Activated T-cell treated with anti-CD3 and anti-CD28 coated beads, Interleukin-2, amount 50 U/mL, for 1 hour (primary cell): ENCODE measurements at places on chromosomes 12 and 14.

GRCh38 chr12:106987846-106988245 is 900 bp upstream of the MTERF2 start:
- no peak for DNase-seq

GRCh38 chr12:110269622-110270124 is 11.4 kb upstream of the ATP2A2 start:
- no peak for DNase-seq

GRCh38 chr12:108969622-108970021 is 51.2 kb downstream of the SVOP start:
- no peak for DNase-seq

GRCh38 chr12:53045696-53046045 is 4.2 kb upstream of the TNS2 start:
- no peak for DNase-seq

DNA sequence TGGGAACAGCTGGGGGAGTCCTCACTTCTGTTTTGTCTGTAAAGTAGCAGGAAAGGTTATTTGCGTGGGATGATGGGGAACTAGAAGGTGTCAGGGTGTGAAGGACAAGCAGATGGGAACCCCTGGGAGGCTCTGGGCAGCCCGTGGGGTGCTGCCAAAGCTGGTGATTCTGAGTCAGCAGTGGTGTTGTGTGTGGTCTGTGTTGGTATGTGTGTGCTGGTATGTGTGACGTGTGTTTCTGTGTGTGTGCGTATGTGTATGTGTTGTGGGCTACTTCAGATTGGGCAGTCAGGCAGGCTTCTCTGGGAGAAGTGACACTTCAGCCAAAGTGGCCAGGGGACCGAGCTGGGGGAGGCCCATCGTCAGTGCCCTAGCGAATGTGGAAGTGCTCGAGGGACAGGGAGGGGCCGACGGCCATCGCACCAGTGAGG is 15.3 kb upstream of the BDKRB2 start:
- DNase-seq = no peak

DNA sequence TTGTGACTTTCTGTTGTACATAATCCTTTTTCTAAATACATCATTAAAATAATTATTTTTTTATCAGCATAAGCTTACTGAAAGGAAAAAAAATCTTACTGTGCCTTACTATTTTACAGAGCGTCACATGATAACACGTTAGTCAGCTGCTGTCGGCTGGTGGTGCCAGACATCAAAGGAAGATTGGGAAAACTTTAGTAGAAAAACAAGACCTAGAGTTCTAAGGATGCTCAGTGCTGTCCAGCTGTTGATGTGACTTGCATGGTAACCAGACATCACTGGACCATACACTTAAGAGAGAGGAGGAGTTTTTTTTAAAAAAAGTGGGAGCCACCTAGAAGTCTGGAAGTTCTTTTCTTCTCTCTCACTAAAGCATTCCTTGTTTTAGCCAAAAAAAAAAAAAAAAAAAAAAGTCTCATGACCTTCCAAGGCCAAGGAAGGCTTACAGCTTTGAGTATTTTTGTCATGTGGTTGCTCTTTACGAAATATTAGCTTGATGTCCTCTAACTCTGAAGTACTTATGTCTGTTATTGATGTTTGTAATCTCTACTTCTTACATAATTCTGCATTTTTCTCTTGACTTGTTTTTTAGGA is 4.5 kb downstream of the RASSF8 start:
- DNase-seq = no peak

GRCh38 chr14:76109087-76109880 is 42.4 kb upstream of the GPATCH2L start:
- DNase-seq = no peak

DNA sequence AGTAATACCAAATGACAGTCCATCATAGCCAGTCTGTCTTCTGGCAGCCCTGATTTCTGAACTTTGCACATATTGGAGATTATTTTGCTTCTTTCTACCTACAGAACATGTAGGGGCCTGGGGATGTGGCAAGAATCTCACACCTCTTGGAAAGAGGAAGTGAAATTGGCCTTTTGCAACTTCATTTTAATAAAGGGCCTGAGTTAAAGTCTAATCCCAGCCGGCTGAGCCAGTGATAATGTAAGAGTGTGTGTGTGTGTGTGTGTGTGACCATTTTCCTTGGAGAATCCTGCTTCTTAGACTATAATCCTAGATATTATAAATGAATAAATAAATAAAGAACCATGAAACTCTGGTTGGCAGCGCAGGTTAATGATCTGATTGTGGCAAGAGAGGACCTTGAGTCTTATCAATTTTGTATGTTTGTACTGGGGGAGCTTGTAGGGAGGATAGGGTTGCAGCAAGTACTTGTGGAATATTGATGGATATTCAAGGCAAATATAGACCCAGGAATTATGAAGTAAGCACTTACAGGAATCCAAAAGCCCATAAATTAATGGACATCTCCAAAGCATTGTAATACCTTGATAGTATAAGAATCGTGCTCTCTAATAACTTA is 233.2 kb upstream of the AMIGO2 start:
- no peak for DNase-seq

DNA sequence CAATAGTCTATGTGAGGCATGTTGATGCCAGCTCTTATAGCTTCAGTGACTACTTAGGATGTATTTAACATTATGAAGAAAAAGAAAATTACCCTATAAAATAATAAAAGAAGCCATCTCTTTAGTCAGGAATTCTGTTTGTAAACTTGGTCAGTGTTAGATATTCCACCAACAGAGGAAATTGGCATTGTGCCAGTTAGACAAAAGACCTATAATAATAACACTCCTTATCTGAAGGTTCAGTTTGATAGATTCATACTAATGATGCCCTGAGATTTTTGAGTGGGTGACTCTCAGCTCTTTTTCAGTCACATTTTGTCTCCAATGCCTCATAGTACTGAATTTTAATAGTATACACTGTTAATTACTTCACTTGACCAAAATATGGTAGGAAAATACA is 6.6 kb downstream of the SYT10 start:
- no peak for DNase-seq

- DNase-seq = peak; percentile 53
These were observed 66.8 kb upstream of the GPR68 start for GRCh38 chr14:91311284-91311662.

DNA sequence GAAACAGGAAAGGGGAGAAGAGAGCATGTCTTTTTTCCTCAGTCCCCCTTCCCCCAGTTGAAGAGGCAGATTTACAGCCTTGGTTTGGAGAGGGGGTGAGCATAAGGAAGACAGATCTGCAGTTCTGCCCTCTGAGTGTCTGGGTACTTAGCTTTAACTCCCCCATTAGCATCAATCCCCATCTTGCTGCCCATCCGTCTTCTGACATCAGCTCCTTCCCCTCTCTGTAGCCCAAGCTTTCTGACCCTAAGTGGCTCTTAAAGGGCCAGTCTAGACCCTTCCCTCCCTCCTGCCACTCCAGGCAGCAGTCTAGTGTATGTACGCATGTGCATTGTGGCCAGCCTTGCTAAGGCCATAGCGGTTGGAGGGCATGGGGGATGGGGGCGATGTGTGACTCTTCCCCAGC is 7.3 kb downstream of the GPR84 start:
- DNase-seq = no peak

DNA sequence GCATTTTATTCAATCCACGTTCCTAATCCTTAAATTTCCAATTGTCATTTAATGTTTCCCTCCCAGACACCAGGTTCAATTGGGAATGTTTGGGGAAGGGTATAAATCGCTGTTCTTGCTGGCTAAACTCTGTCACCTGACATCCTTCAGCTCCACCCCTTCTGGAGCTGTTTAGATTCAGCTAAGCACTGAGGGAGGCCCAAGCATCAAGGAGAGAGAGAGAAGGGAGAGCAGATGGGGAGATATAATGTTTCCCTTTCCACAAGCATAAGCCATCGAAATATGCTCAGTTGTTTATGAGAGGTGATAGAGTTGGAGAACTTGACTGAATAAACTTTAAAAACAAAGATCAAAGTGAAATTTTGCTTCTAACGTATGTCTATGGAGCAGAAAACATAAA is 1.8 kb downstream of the ABCC9 start:
- no peak for DNase-seq

DNA sequence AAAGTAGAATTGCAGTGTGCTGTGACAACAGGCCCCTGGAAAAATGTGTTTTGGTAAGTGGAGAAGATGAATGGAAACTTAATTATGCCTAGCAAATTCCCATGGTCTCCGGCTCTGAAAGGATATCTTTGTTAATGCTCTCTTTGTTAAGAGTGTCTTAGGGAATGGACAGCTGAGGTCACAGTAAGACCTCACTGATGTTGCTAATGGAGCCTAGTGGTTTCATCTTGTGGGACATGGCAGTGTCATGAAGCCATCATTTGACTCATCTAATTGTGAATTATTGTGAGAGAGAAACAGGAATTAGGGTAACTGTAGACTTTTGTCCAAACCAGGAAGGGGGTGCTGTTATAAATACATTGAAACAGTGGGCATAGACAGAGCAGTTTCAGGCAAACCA is 330.3 kb downstream of the TMTC2 start:
- no peak for DNase-seq

DNA sequence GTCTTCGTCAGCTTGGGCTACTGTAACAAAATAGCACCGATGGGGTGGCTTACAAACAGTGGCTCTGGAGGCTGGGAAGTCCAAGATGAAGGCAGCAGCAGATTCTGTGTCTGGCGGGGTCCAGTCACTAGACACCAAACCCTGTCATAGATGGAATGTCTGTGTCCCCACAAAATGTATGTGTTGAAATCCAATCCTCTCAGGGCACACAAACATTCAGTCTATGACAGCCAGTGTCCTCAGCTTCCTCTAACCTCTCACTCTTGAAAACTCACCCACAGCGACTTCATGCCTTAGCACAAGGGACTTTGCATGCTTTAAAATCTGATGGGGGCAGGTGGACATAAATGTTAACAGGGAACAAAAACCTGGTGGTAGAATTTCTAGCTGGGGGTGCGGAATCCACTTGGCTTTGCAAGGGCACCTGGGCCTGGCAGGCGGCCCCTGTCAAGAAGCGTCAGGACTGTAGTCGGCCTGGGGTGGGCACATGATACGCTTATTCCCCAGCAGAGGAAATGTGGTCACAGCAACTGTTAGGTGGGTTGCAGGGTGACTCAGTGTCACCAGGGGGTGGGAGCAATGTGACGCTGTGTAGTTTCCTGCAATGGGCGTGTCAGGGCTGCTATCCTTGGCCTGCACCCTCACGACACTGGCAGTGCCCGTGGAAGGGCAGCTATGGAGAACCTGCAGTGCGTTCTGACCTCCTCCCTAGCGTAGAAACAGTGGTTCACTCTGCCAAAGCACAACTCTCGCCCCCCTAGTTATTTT is 17.7 kb downstream of the RIN3 start:
- peak; percentile 73 for DNase-seq

DNA sequence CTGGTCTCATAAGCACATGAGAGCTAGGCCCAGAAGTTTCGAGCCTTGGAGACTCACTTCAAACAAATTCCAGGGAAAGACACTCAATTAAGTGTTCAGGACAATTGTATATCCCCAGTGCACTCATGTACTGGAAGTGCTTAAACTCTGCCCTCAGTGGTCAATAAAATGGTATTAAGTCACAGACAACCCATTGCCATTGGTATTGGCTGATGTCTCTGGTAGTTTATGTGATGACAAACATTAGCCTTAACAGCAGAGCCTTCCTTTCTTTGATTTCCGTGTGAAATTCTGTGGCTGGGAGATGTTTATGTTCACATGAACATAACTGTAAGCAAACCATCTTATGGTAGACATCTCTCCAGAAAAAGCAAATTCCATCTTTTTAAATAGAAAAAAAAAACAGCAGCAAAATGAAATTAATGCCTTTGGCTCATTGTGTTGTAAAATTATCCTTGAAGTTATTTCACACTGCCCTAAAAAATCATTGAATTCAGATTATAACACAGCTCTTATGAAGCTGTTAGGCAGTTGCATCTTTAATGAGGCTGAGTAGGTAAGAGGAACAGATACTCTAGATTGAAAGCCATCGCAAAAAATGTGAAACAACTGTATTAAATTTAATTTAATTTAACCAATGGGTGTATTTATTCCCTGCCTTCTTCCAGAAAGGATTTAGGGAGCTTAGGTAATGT is 216.2 kb upstream of the PLEKHG7 start:
- no peak for DNase-seq

DNA sequence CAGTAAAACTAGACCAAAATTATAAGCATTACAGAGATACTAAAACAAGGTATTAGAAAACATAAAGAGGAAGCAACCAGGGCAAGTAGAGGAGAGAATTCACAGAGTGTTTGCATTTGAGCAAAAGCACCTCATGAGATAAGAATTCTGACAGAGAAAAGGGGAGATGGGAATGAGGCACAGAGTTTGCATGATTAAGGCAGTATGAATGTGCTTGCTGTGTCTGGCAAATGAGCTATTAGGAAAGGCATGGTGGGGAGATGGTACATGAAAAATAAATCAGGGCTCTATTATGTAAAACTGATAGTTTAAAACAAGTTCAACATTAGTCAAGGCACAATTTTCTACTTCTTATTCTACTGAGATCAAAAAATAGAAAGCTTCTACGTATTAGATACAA is 23.1 kb downstream of the GARIN6 start:
- DNase-seq = no peak
